ENCODE measurements at places on chromosomes 11 and 22.
A peak's percentile ranks its signal among the peaks of the same experiment; 100 is the strongest.

DNA sequence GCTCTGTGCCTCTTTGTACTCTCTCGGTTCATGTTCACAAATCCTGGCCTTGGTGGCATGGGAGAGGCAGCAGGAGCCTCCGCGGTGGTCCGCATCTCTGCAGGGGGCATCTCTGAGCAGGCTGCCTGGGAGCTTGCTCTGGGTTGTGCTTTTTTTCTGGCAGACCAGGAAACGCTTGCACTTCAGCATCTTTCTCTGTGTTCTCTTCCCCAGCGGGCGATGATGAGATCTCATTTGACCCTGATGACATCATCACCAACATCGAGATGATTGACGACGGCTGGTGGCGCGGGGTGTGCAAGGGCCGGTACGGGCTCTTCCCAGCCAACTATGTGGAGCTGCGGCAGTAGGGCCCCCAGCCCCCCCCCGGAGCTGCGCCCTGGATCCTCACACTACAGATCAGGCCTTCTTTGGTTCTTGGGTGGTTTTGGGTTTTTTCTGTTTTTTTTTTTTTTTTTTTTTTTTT lies 36.5 kb downstream of the CTTN start:
- no peak for DNase-seq

GRCh38 chr11:15705891-15706290 lies 591.2 kb downstream of the INSC start:
- no peak for DNase-seq

DNA sequence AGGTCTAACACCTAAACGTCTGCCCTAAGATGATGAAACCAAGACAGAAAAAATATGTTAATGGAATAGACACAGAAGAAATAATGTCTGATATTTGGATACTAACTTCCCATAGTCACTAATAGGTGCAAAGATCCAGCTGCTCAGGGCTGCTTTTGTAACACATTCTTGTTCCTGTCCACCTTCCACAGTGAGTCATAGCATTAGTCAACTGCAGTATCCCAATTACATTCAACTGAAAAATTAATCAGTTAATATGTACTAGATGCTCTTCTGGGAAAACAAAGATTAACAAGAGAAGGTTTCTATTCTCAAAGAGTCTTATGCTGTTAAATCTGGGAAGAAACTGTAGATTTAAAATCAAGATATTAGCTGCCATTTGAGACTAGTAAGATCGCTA lies 47.6 kb downstream of the HEPHL1 start:
- DNase-seq: no peak

DNA sequence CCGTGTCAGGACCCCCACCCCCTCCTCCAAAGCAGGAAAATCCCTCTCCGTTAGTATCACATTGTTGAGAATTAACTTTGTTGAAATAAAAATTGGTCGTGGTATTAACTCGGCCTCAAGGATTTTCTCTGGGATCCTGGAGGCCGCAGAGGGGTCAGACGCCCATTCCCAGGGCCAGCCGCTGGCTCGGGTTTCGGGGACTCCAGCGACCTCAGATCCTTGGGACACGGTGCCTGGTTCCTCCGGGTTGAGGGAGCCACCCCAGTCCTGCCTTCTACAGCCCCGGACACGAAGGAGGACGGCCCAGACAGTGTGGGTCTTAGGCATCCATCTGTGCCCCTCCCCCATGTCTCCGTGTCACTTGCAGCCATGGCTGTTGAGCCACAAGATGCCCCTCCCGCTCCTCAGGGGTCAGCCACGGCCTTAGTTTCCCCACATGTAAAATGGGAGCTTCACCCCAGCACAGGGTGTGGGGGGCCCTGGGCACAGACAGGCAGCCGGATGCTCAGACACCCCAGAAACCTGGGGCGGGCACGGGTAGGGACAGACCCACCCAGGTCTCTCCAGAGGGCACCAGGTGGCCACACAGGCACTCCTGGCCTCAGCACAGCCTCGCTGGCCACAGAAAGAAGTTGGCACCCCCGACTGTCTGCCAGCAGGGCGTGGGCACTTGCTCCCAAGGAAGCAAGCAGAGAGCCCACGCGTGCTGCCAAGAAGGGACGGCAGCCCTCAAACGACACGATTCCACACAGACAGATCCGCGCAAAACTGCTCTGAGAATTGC lies 15.5 kb downstream of the GP1BB start:
- DNase-seq: no peak

- peak; percentile 15 for DNase-seq
Measured at GRCh38 chr11:73950869-73951710, at the start of gene DNAJB13. Gene DNAJB13 (plus strand): TSS chr11:73951026. CDS start chr11:73951070, 44 bp downstream.

DNA sequence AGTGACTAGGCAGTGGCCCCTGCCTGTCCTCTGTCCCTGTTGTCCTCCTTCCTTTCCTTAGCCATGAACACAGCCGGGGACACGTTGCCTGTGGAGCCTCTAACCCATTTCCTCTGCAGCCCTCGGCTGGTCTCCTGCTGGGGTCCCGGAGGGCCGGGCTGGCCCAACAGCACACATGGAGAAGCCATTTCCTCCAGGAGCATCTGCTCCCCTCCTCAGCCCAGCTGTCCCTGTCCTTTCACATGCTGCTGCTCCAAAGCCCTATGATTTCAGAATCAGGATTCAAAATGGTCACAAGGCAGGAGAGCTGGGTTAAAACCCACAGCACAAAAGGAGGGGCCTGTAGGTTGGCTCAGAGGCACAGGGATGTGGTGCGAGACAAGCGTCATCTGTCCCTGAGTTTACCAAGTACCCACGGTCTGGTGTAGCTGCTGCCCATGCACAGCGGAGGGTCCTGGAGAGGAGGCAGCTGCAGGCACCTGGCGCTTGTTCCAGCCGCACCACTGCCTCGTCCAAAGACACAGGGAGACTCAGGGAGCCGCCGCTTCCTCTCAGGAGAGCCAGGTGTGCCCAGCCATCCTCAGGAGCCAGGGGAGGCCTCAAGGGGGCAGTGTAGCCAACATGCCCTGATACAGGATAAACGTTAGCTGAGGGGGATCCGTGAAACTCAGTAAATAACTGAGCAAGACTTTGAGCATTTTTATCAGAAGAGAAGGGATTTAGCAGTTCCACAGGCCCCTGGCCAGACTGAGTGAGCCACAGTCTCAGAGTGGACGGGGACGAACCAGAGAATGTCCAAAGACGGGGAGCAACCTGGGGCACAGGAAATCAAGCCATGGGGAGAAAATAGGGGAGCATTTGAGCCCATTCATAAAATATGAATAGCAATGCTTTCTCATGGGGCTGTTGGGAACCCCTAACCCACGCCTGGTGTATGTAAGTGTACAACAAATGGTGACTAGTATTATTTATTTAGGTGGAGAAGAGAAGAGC lies 3.9 kb upstream of the VSIG10L2 start:
- DNase-seq: peak; percentile 31

GRCh38 chr11:41102471-41102870 lies 357.0 kb downstream of the LRRC4C start:
- DNase-seq: no peak

GRCh38 chr11:61004761-61005181 lies 33.3 kb downstream of the CD6 start:
- peak; percentile 44 for DNase-seq

GRCh38 chr22:22588485-22589164 lies 29.6 kb upstream of the PRAME start:
- DNase-seq: no peak

GRCh38 chr22:50303848-50304527 lies 3.5 kb downstream of the PLXNB2 start:
- DNase-seq: peak; percentile 34

GRCh38 chr11:103942646-103943045 lies 93.8 kb upstream of the DDI1 start:
- no peak for DNase-seq

DNA sequence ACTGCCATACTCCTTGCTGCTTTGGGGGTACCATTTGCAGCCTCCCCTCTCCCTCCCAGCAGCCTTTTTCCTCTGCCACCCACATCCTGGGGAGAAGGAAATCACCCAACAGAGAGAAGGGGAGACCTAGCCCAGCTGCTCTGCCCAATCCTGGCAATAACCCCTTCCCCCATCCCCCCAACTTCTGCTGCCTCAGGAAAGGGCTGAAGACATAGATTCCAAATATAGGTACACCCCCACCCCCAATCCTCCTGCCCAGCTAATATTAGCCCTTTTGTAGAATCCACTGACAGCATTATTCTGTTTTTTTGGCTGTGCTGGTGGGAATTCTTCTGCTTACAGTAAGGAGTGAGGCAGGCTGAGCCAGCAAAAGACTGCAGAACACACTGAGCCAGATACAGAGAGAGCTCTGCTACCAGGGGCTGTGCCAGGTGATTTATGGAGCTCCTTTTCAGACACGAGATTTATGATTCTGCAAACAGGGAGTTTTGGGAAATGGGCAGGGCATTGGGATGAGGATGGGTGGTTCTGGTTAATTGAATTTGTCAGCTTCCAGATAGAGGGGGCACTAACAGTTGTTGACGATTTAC lies 164.0 kb downstream of the TENM4 start:
- DNase-seq: no peak

GRCh38 chr22:33341611-33342010 lies 283.4 kb upstream of the SYN3 start:
- DNase-seq: no peak

All from CD4-positive, alpha-beta T cell treated with Interleukin-2 at 100 ng/mL for 4 hours (primary cell).